ENCODE measurements at places on chromosomes 6 and 20.

DNA sequence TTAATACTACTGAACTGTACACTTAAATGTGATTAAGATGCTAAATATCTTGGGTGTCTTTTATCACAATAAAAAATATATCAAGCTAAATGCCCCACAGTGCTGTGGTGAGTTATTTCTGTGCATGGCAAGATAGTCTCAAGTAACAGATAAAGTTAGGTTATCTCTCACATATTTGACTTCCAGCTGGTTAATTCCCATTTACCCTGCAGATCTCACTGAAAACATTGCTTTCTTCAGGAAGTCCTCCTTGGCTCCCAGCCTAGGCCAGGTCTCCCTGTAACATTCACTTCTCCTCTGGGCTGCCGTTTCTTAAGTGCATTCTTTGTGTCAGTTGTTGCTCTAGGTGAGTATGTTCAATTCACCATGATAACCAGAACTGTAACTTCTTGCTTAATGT is 59.1 kb downstream of the SLC22A1 start:
- no peak for DNase-seq

DNA sequence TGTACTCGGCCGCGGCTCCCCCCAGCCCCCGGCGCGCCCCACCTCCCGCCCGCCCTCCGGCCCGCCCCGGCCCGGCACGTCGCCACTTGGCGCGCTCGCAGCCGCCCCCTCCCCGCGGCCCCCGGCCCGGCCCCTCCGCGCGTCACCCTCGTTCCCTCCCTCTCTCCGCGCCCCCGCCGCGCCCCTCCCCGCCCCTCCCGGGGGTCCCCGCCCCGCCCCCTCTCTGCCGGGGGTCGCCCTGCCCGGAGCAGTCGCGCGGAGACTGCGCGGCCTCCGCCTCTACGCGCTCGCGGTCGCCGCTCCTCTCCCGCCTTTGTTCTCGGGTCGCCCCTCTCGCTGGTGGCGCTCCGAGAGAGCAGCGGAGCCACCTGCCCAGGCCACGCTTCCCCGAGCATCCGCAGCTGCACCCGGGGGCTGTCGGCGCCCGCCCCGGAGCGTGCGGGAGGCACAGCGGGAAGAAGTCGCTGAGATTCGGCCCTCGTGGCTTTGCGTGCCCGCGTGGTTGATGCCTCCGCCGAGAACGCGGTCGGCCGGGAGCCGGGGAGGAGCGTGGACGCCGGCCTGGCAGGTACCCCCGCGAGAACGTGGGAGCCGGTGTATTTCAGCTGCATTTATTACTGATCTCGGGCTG is at the start of gene PHF10:
Gene PHF10, minus strand, starts transcription at position 7 of the 631 bp plus-strand sequence. CDS start 569 bp downstream, outside the sequence.
- peak; percentile 17 for DNase-seq

GRCh38 chr6:99613409-99613704 is 6.7 kb downstream of the PRDM13 start:
- no peak for DNase-seq

GRCh38 chr20:33664085-33664761 is 2.1 kb downstream of the C20orf144 start:
- DNase-seq = no peak

DNA sequence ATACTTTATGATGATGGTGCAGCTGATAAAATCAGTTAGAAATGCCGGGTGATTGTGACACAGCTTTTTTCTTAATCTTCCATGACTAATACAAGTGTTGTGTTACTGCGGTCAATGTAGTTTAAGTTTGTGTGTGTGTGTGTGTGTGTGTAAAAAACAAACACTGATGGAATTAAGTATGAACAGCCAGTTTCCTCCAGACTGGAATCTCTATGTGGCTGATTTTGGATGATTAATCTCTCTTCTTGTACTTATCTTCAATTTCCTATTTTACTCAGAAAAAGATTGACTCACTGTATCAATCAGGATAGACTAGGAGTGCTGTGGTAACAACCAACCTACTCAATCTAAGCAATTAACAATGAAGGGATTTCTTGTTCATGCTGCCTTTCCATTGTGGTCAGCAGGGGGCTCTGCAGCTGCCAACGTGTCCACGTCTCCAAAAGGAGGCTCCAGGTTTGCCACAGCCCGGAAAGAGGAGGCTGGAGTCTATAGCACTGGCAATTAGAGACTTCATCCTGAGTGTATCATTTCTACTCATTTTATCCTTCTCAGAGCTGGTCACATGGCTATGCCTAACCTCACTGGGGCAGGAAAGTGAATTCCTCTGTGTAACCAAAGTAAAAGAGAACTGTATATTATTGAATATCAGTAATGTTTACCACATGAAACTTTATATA is 107.7 kb downstream of the CD109 start:
- DNase-seq = peak; percentile 96

GRCh38 chr6:18260448-18261106 is 3.8 kb downstream of the DEK start:
- DNase-seq = peak; percentile 50

GRCh38 chr20:60589623-60590022 is 631.4 kb downstream of the CDH26 start:
- no peak for DNase-seq
